Bone marrow (tissue), 2 donors: ENCODE measurements at places on chromosomes 1 and 21.

DNA sequence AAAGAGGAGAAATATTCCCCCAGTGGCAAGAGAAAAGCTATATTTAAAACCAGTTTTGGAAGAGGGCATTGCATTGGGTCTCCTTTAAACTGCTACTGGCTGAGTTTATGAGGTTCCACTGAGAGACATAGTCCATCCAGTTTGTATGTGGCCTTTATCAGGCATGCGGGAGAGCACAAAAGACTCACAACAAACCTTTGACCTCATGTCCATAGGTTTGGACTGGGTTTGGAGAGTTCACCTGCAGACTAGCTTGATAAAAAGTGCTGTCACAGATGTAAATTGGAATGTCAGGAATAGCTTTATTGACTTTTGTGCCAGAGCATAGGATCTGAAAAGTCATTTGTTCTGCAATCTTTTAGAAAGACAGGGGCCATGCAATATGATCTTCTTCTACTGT is 131.0 kb upstream of the NRIP1 start:
- DNase-seq, result no peak

DNA sequence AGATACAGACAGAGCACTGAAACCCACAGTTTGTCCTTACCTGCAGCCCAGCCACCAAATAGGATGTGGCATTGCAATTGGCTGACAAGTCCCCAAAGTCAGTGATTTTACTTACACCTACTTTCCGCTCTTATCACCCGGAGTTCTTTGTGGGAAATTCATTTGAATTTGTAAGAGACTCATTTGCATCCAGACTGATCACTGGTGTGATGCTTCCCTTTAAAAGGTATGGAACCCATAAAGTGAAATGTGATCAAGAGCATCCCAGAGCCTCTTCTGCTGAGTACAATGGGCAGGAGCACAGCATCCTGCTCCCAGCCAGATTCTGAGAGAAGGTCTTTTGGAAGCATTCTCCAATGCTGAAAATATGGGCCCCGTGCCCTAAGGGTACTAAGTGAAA is 161.4 kb downstream of the DAB1 start:
- no peak for DNase-seq

DNA sequence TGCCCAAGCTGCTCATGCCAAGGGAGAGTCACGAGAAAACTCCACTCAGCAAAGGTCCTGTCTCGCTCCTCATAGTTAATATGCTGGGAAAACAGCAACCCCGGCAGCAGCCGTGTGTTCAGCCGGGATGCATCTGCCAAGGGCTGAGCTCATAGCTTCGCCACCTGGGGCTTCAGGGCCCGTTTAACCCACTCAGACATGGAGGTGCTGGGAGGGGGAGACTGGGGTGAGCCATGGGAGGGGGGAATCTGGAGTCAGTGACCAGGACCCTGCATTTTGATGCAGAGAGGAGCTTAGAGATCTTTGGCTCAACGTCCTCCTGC is 283.4 kb downstream of the PTPRU start:
- no peak for DNase-seq

DNA sequence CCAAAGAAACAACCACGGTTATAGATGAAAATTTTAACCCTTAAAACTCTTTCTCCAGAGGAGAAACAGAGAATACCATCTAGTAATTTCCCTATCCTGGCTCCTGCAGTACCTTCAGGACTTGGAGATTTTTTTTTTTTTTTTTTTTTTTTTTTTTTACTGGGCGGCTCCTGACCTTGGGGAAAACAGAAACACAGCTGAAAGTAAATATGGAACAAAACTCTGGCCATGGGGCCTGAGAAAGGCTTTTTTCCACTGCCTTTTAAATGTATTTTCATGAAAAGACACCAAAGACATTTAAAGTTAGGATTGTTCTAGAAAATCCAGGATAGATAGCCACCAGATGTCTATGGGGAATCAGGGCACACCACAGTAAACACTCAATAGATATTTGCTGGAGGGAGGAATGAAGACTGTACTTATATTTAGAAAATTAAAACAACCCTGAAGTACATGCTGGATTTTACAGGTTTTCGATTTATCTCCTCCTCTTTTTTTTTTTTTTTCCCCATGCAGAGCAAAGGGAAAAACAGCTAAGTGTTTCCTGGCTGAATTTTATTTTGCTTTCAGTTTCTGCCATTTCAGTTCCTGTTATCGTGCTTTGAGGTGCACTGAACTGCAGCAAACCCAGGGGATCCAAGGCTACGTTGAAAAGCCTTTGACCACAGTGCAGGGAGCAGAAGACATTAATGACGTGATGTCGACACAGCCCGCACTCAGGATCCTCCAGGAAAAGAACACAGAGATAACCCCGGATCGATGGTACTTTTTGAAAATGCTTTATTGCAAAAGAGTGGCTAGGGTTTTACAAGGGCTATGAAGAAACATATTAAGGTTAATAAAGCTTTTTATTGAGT is 35.7 kb upstream of the CNN3 start:
- peak; percentile 53 for DNase-seq

DNA sequence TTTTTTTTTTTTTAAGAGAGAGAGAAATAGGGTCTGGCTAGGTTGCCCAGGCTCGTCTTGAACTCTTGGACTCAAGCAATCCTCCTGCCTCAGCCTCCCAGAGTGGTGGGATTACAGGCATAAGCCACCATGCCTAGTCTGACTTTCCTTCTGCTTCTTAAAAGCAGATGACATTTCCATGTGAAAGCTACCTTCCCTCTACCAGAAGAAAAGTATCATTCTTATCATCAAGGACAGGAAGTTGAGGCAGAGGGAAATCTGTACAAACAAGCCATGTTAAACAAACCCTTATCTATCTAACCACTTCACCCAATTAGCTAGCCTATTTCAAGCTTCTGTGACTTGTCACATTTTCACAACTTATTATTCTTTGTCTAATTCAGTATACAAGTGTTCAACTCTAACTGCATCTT is 54.8 kb downstream of the SAMSN1 start:
- no peak for DNase-seq

GRCh38 chr1:4836574-4836973 is 182.2 kb downstream of the AJAP1 start:
- DNase-seq, result no peak
